Retinal pigment epithelial cell (primary cell): ENCODE measurements at places on chromosomes 11 and 22.
A peak's percentile ranks its signal among the peaks of the same experiment; 100 is the strongest.

- no peak for DNase-seq
These were observed 22.5 kb upstream of the CLDN5 start for GRCh38 chr22:19546680-19547079.

DNA sequence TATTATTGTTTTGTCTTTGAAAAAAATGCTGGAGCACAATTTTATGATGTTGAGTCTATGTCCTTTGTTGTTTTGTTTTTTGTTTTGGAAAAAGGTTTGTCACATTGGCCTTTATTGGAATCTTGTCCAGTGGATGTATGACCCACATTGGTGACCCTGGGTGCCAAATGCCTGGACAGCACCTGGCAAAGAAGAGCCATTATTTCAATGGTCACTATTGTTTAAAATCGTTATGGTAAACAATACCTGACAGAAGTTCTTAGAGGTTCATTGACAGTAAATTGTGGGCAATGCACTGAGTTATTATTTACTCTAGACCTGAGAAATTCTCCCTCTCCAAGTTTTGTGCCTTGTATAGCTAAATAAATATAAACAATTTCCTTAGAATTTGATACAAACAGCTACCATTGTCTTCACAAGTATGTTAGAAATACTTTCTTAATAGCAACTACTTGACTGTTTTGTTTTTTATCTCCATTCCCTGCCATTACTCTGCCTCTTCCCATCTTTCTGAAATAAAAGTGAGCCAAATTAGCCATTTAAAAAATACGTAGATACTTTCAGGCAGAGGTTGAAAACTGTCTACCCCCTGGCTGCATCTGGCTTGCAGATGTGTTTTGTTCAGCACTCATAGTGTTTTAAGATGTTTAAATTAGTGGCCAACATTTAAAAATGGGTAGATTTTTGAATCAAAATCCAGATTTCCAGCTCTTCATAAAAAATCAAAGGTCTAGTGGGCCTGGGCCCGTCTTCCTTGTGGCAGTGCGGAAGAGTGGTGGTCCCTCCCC, 39.9 kb downstream of the BMAL1 start:
- no peak for DNase-seq

GRCh38 chr11:19409307-19409706, 168.6 kb upstream of the E2F8 start:
- no peak for DNase-seq

DNA sequence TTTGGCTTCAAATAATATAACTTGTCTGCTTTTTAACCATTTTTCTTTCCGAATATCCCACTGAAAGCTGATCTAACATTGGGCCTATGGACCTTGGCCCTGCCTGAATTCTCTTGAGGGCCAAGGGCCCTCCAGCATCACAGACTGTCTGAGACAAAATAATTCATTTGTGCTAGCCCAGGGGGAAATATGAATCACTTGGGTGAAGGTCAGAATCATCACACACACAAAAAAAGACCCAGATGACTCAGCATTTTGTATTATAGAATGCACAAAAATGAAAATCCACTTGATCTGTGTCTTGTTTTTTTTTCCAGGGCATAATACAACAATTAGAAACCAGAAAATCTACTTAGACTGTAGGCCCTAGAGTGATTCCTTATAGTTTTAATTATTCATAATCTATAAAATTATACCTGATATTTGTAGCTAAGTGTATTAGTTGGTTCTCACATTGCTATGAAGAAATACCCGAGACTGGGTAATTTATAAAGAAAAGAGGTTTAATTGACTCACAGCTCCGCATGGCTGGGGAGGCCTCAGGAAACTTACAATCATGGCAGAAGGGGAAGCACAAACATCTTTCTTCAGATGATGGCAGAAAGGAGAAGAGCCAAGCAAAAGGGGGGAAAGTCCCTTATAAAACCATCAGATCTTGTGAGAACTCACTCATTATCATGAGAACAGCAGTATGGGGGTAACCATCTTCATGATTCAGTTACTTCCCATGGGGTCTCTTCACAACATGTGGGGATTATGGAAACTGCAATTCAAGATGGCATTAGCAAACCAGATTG, 15.6 kb upstream of the RDX start:
- DNase-seq = no peak

DNA sequence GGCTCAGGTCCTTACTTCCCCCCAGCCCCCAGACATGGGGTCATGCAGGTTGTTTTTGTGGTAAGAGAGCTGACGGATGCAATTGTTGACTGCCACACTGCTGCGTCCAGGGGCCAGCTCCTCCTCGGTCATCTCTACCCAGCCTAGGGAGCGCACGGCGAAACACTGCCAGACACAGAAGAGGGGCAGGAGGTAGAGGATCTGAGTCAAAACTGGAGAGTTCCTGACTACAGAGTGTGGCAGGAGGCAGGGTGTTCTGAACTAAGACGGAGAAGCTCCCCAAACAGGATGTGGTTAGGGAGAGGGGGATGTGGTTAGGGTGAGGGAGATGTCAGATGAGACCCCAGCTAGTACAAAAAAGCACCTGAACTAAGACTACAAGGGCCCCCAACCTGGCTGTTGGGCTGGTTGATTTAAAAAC, 12.3 kb downstream of the SMPD1 start:
- DNase-seq = no peak

GRCh38 chr22:38070250-38070921, 13.2 kb downstream of the PICK1 start:
- no peak for DNase-seq

GRCh38 chr11:69217276-69218105, 61.8 kb downstream of the SMIM38 start:
- no peak for DNase-seq

GRCh38 chr11:35045236-35045820, 93.6 kb upstream of the CD44 start:
- no peak for DNase-seq

GRCh38 chr11:101775033-101775432, 139.8 kb upstream of the CEP126 start:
- DNase-seq = no peak

DNA sequence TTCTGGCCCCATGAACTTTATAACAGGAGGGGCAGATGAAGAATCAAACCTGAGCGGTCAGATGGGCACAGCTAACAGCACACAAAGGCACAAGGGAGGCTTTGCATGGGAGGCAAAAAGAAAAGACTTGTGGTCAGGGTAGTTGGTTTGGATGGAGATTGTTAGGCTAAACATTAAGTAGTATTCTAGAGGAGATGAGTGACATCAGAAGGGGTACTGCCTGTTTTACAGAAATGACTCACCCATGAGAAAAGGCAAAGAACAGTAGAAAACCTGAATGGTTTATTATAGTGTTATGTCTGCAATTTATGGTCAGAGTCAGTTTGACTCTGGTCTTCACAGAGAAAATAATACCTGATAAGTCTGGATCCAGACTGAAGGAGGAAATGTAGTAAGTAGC, 129.8 kb upstream of the KIRREL3 start:
- DNase-seq = no peak

- no peak for DNase-seq
These were observed 504 bp downstream of the CFL1 start for GRCh38 chr11:65857500-65857852.

GRCh38 chr11:62788991-62789390, 1.8 kb downstream of the TMEM179B start:
- DNase-seq = no peak

DNA sequence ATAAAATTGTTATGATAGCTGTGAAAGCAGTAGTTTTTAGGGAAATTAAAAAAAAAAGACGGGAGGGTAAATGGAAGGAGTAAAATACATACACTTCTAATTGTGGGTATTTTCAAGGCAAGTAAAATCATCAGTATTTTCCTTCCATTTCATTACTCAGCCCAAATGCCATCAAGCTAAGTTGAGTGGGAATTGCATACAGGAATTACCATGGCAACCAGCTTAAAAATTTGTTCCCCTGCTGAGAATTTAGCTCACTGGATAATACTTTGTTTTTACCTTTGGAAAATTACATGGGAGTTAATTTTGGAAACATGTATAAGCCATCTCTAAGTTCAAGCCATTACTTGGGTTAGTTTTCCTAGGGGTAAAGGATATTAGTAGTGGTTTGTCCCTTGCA, 1873.4 kb downstream of the LRRC4C start:
- no peak for DNase-seq

- DNase-seq = no peak
These were observed 43.2 kb downstream of the NEU3 start for GRCh38 chr11:75031771-75032549.

DNA sequence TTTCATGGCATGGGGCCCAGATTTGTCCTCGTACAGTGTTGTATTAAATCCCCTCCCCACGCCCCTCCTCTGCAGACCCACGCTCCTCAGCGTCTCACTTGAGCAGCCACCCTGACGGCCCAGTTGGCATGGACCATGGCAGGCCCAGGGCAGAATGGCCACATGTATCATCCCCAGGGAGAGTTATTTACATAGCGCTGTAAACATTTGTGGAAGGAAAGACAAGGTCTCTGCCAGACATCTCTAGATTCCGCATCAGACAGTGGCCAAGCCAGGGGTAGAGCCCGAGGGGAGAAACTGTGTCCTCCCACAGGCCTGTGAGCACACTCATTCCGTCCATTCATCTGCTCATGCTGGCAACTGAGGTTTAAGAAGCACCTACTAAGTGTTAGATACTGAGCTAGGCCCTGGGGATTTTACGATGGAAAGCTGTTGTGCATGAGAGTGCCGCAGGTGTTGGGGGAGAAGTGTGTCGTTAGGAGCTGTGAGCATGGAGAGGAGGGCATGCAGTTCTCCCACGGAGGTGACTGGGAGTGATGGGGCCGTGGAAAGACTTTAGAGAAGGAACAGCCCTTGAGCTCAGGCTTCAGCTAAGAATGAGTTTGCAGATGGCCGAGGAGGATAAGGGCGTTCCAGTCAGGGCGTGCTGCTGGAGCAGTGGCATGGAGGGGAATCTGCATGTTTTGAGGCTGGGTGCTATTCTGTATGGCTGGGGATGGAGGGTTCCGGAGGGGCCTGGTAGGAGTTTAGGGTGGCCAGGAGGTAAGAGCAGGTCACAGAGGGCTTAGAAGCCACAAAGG, 94.9 kb downstream of the GRIK4 start:
- no peak for DNase-seq

GRCh38 chr22:36134182-36134581, 26.4 kb downstream of the APOL3 start:
- DNase-seq = no peak

DNA sequence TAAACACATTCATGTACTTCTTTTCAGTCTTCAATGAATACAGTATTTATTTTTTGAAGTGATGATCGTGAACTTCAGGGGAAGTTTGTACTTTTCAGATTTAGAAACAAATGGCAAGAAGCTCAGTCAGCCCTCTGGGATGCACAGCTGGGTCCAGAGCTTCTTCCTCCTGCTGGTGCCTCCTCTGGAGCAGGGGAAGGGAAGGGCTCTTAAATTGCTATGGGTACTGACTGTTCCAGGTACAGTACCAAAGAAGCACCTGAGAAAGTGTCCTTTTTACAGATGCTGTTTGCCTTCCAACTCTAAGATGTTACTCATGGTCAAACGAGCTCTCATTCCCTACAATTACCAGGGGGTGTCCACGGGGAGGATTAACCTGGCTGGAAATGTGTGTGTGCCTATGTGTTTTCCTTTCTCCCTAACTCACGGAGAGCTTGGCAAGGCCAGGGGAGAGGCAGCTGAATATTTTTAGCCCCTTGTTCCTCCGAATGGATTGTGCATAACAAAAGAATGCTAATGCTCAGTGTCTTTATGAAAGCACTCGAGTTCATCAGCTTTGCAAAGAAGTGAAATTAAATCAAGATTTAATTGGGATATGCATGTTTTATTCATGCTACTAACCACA, 313.7 kb upstream of the CADM1 start:
- no peak for DNase-seq

DNA sequence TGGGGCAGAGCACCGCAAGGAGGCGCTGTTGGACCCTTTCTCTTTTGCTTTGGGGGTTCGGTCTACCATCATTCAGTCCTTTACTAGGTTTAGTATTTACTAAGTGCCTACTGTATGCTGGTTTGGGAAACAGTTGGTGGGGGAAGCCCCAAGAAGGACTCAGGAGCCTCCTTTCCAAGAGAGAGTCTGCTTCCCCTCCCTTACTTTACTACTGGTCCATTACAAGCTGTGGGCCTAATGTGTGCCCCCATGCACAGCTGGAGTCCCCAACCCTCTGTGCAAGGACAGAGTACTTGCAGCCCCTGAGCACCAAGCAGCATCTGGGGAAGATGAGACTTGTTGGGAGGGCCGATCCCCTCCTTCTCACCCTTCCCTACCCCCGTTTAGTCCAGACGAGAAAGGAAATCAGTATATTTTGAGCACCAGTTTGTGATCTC, 876 bp upstream of the UBE2L6 start:
- no peak for DNase-seq

- DNase-seq = no peak
These were observed at the start of gene APOL4 for GRCh38 chr22:36201630-36202319. Gene APOL4 (minus strand): TSS chr22:36201809. CDS start chr22:36201734, 75 bp downstream.

DNA sequence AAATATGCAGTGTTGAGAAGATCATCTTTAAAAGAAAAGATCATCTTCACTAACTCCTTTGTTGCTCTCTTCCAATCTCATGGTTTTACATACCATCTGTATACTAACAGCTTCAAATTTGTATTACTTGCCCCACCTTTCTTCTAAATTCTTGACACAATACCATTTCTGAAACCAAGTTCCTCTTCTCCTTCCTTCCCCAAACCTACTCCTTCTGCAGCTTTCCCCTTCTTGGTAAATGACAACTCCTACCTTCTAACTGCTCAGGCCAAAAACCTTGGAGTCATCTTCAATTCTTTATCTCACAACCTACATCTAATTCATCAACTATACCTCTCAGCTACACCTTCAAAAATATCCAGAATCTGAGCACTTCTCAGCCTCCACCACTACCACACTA, 9.3 kb downstream of the PRCP start:
- no peak for DNase-seq

GRCh38 chr11:127873478-127873877, 713.9 kb downstream of the ETS1 start:
- DNase-seq = peak; percentile 68

- DNase-seq = no peak
These were observed 24.1 kb downstream of the RGL4 start for GRCh38 chr22:23714596-23715578.

GRCh38 chr22:31627223-31627731, 34.7 kb downstream of the PISD start:
- no peak for DNase-seq

GRCh38 chr11:64057890-64058289, 22.2 kb downstream of the FLRT1 start:
- DNase-seq = no peak

DNA sequence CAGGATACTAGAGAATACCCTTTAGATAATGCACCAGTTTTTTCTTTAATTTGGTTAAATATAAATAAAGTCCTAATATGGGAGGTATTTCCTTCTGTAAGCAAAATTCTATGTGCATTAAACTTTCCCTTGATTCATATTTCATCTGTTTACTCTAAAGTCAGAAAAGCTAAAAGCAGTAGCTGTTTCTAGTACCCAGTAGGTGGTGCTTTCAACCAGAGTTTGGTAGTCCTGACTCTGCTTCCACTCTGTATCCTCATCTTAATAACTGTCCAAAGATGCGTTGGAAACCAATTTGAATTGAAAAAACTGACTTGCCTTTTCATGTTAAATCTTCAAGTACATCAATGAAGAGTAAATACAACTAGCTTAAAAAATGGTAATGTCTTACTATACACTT, 1065.2 kb downstream of the JRKL start:
- DNase-seq = no peak
